ENCODE measurements at places on chromosomes 5 and 9.

DNA sequence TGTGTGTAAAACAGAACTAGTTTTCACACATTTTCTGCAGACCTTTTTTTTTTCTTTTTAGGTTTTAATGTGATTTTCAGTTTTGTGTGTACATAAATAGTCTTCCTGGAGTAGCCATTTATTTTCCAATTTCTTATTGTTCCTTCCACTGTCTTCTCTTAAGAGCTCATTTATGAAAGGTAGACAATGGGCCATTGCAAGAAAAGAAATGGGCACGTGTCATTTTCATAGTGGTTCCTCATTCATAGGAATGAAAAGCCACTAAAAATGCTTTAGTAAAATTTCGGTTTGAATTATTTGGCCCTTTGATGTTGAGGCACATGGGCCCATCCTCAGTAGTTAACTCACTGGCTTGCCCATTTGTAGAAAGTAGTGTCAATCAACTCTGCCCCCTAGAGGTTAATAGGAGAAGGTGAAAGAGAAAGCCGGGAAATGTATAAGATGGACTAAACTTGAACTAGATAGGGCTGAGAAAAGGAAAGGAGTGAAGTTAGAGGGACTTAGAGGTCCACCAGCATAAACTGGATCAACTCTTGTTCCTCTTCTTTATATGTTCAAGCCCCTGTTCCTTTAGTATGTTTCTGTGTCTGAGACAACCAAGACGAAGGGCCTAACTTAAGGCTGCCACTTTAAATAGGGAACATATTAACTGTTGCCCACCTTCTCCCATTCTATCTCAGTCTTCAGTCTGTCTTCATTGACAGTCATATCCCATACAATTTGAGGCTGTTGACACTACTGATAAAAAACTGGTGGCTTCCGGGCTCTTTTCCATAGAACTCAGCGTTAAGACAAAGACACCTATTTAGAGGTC, 72.6 kb downstream of the SMARCA2 start:
- DNase-seq: no peak

GRCh38 chr9:109751253-109751652, 28.7 kb upstream of the PALM2AKAP2 start:
- DNase-seq: no peak

DNA sequence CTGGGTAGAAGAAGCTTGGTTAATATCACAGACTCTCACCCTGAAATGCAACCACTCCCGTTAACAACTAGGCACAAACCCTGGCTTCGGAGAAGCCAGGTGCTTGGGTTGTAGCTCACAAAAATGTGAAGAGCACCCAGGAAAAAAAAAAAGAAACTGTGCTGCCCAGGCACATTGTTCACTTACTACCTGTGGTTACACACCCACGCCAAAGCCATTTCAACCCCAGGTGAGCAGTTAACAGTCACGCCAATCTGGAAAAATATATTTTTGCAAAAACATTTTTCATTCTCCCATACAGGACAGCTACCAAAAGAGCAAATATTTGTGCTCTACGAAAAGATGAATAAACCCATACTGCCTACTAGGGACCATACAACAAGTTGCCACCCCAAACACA, 49.2 kb downstream of the SIL1 start:
- no peak for DNase-seq

GRCh38 chr5:59358005-59358861, 535.3 kb downstream of the PDE4D start:
- DNase-seq: no peak

DNA sequence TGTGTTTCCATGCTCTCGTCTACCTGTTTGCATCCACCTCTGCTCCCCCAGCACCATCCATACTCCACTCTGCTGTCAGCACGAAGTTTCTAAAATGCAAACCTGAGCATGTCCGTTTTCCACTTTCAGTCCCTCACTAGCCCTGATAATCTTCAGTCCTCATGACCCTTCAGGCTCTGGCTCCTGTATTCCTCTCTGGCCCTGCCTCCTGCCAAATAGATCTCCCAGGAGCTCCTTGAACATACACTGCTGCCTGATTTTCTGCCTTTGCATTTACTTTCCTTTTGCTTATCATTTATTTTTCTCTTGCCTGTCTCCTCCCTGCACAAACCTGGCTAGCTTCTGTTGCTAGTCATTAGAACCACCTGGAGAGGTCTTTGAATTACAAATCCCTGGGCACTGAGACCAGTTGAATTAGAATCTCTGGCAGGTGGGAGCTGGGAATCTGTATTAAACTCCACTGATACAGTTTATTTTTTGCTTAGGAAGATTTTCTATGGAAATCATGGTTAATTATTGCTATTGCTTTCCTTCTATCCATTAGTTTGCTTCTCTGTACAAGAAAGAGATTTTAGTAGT, 18.5 kb downstream of the ARHGEF28 start:
- no peak for DNase-seq

DNA sequence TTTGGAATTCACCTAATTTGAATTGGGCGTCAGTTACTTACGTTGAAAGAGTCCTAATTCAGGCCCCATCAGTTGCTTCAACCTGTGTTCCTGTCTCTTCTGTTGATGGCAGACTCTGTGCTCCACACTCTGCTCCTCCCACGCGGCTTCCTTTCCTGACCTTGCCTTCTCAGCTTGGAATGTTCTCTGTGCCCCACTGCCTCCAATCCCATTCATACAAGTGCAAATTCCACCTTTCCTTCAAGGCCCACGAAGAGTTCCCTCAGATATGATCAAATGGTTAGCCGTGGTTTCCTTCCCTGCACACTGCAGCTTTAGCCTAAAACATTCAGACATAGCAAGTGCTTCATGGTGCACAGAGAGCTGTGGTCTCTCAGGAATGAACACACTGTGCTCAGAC, 65.7 kb downstream of the SREK1 start:
- no peak for DNase-seq

DNA sequence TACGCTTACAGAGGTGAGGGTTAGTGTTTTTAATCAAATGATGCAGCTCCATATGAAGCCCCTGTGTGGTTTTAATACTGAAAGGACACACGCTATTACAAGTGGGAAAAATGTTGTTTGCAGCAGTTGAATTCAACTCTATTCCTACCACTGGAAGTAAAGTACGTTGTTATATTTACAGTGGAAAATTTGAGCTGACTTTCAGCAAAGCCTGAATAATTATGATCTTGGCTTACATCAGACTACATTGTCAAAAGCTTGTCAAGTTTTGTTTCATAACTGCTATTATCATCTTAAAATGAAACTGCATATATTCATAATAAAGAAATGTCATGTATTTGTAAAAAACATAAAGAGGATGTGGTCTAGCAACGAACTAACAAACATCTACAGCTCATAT, 818.5 kb downstream of the SEMA5A start:
- no peak for DNase-seq

DNA sequence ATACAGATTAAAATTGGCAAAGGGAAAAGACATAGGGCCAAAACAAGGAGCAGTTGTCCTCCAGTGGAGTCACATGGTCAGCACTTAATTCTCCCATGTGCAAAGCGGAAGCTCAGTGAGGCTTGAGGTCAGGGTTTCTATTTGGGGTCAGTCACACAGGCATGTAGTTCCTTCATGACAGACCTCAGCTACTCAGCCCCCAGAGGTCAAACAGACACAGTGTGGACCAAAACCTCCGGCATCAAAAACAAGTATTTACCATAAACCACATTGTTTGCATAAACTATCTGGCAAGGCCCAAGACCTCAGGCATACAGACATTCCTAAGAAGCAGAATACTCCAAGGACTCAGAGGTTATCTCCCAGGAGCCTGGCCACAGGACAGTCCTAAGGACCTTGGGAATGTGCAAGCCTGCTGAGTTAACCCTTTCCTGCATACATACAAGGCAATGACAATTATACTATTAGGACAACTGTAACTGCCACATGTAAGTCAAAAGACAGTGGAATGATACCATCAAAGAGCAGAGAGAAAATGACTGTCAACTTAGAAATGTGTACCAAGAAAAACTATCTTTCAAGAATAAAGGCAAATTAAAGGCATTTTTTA, 28.7 kb upstream of the FNIP1 start:
- no peak for DNase-seq

DNA sequence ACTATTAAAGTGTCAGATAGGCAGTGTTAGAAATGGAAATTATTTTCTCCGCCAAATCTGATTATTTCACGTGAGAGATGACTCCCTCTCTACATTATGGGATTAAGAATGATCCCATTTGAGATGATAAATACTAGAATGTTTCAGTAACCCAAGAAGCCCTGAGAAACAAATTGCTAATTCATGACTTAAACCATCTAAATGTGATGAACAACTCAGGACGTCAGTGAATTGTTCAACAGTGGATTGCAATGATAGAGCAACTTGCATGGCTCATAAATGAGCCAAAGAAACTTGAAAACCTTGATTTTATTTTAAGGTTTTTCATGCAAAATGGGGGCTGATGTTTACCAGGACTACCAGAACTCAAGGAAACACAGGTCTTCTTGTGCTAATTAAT, 350.5 kb upstream of the WWC1 start:
- DNase-seq: no peak

- DNase-seq: no peak
Measured at GRCh38 chr9:84251921-84252320, 88.6 kb downstream of the SLC28A3 start.

DNA sequence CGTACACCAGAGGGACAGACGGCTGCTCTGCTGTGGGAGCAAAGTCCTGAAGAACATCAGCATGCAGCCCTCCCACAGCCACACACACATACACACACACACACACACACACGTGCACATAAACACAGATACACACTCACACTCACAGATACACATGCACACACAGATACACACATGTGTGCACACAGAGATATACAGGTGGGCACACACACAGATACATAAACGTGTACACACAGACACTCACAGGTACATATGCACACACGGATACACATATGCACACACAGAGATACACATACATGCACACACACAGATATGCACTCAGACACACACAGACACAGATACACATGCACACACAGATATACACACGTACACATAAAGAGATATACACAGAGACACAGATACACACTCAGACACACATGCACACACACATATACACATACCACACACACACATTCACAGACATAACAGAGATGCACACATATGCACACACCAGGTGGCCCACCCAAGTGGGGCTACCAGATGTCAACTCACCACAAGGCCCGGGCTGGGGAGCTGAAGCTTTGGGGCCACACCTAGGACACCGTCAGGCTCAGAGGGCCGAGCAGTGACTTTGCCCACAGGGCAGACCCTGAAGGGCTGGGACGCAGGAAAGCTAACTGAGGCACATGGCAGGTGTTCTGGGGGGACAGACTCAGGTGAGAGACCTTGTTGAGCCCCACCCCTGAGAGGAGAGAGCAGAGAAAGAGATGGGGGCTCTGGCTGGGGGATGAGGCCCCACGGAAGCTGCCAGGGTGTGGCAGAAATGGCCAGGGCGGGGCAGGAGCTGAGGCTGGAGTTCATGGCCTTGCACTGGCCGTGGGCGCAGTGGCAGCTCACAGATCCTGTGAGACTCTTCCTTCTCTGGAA, 148.6 kb upstream of the PPP1R26 start:
- DNase-seq: no peak

DNA sequence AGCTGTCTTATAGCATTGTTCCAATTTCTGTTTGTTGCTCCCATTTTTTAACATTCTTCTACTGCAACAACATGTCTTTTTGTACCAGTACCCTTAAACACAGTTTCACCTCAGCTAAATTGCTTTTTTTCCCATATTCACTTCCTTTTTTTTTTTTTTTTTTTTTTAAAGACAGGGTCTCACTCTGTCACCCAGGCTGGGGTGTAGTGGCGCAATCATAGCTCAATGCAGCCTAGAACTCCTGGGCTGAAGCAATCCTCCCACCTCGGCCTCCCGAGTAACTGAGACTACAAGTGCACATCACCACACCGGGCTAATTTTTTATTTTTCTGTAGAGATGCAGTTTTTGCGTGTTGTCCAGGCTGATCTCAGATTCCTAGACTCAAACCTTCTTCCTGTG, 161.3 kb downstream of the NIPBL start:
- no peak for DNase-seq

DNA sequence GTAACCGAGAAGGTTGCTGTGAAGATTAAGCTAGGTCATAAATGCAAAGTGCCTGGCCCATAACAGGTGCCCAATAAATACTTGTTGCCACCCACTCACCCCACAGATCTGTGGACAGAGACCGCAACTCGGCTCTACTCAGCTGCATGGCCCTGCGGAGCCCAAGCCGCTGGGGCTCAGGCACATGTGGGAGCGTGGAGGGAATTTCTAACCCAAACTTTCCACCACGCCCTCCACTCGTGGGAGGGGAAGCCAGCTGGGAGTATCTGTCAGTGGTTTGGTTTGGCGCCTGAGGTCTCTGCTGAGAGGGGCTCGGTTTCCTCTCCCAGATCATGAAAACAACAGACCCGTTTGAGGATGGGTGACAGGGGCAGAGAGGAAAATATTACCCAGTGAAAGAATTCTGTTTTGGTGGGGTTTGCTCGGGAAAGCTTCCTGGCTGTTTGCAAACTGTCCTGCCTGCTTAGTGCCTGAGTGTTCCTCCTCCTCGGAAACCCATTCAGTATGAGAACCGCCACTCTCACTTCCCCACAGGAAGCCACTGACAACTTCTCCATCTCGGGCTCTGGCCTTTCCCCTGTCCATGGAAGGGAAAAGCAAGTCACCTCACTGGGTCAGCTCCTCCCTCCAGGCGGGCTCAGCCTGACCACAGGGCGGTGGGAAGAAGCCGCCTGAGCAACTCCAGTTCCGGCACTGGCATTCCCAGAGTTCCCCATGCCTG, 60.1 kb downstream of the RGS3 start:
- peak; percentile 20 for DNase-seq

GRCh38 chr5:142120247-142120935, 11.8 kb downstream of the NDFIP1 start:
- DNase-seq: no peak

GRCh38 chr9:87711857-87712800, 13.8 kb upstream of the CTSL start:
- peak; percentile 98 for DNase-seq

GRCh38 chr5:116930616-116931015, 356.0 kb upstream of the SEMA6A start:
- DNase-seq: no peak

GRCh38 chr5:139121120-139121519, 77.0 kb downstream of the SIL1 start:
- no peak for DNase-seq

DNA sequence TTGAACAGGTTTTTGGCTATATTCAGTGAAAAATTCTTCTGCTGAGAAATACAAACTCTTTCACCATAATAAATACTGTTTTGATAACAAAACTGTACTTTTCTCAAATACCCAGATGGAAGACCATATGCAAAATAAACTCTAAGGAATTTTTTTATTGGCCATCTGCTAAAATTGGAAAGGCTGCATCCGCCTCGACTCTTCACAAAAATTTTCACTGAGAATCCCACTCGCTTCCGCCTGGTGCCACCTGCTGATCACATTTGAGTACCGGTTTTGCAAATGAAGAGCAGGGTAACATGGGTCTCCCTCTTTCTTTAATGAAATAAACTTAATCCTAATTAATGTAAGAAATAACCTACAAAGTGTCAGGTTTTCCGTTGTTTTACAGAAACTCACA, 76.4 kb downstream of the TTLL11 start:
- DNase-seq: no peak

- DNase-seq: no peak
Measured at GRCh38 chr9:101307051-101307450, 77.8 kb downstream of the BAAT start.

Data from trophoblast cell (in vitro differentiated cells and primary cell).